Cardiac fibroblast (primary cell): ENCODE measurements at places on chromosomes 7 and 10.

GRCh38 chr7:44964384-44964830 is 14.4 kb downstream of the MYO1G start:
- DNase-seq: peak; percentile 27

GRCh38 chr7:835485-836401 is 3.5 kb downstream of the SUN1 start:
- no peak for DNase-seq

DNA sequence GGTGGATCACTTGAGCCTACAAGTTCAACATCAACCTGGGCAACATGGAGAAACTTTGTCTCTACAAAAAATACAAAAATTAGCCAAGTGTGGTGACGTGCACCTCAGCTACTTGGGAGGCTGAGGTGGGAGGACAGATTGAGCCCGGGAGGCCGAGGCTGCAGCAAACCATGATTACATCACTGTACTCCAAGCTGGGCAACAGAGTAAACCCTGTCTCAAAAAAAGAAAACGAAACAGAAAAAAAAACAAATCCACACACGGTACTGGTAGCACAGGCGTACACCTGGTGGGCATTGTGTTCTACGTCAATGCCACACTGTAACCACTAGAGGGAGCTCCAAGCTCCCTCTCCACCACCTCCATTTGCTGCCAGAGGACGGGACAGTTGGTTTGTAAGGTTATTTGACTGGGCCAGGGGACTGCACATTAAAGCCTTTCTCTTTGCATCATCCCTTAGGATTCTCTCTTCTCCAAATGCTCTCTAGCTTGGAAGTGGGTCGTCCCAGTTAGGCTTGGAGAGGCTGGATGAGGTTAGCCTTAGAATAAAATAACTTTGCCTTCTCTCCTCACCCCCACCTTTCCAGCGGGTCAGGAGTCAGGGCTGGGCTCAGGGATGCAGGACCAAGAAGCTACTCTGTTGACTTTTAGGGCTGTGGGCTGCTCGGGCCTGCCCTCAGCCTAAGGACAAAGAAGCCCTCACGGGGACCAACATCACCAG is 130.8 kb downstream of the SORBS1 start:
- peak; percentile 73 for DNase-seq

- peak; percentile 59 for DNase-seq
Observed at GRCh38 chr10:16597656-16598055, 76.0 kb upstream of the C1QL3 start.

GRCh38 chr10:114026189-114027040 is 17.3 kb upstream of the ADRB1 start:
- DNase-seq: peak; percentile 71

GRCh38 chr10:123306290-123306689 is 152.1 kb downstream of the BUB3 start:
- no peak for DNase-seq

DNA sequence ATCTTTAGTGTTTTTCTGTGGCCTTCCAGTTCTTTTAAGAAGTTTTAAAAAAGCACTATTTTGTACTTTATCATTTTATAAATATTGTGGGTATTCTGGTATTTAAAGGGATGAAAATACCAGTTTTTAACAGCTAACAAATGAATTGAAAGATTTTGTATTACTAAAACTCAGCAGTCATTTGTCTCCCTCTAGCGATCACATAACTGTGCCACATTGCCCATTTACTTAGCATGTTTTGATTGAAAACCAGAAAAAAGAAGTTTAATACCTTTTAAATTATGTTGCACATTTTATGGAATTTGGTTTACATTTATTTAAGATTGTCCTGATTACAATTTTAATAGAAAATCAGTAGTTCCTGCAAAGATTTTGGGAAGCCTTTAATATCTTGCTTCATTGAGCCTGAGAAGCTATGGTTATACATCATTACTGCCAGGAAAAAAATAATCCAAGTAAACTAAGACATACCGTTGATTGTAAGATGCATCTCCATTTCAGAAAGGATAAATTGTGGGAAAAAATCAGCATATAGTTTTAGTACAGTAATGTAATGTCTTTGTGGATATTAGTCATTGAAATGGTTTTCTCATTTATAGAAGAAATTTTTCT is 34.9 kb downstream of the TAX1BP1 start:
- peak; percentile 69 for DNase-seq

DNA sequence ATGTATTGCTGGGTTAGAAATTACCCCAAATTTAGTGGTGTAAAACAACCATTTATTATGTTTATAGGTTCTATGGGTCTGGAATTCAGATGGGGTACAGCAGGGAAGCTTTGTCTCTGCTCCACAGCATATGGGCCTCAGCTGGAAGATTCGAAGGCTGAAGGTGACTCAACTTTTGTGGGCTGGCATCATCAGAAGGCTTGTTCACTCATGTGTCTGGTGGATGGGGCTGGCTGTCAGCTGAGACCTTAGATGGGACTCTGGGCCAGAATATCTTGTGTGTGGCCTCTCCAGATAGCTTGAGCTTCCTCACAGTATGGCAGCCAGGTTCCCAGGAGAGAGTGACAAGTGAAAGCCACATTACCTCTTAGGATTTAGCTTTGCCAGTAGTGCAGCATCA is 45.9 kb downstream of the ZNF503 start:
- DNase-seq: no peak

- no peak for DNase-seq
Observed at GRCh38 chr7:16594676-16595075, 50.9 kb downstream of the ANKMY2 start.
